ENCODE measurements at places on chromosomes 2 and 18.

- no peaks in the 10 kb centered on the region for H3K27me3 ChIP-seq
- H3K4me3 ChIP-seq: no peak overlapping the region
- no peaks in the 10 kb centered on the region for H3K36me3 ChIP-seq
- H3K27ac ChIP-seq: peak overlapping the region; percentile 46
- peaks cover 21% of the 10 kb centered on the region for H3K4me1 ChIP-seq
Measured at GRCh38 chr18:48993586-48993985, 42.8 kb upstream of the SMAD7 start.

DNA sequence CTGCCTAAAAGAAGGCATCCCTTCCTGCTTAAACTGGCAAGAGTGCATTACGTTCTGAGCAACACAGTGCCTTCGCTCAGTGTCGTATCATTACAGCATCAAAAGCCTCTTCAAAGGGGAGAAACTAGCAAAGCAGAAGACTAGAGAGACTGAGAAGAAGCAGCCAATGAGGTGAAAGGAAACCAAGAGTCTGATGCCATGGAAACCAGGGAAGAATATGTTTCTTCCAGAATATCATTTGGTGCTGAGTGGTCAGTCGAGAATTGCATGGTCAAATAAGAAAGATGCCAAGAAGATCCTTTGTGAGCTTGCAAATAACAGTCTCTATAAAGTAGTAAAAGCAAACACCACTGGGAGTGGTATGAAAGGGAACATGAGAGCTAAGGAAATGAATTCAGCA is 312.1 kb upstream of the CHST9 start:
- no peak for DNase-seq
- no peaks in the 10 kb centered on the region for H3K27me3 ChIP-seq
- no peak overlapping the region for H3K4me3 ChIP-seq

GRCh38 chr2:70954886-70955285 is 19.2 kb downstream of the ATP6V1B1 start:
- no peak overlapping the region for H3K4me3 ChIP-seq
- peaks cover 65% of the 10 kb centered on the region for H3K27me3 ChIP-seq
- H3K4me1 ChIP-seq: no peaks in the 10 kb centered on the region
- H3K36me3 ChIP-seq: no peaks in the 10 kb centered on the region
- no peak for DNase-seq

DNA sequence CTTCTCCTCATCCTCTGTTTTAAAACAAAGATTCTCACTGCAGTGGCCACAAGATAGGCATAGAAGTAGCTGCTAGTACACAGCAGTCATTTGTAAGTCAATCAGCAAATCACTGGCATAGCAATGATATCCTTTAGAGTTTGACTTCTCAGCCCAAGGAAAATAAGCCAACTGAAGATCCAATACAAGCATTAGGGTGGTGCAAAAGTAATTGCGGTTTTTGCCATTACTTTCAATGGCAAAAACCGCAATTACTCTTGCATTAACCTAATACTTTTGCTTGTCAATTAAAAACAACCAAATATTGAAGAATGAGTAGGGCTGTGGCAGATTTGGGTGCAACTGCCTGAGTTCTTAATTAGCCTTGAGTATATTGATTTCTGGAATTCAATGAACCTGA is 2.8 kb downstream of the G6PC2 start:
- DNase-seq: no peak
- no peaks in the 10 kb centered on the region for H3K36me3 ChIP-seq
- no peak overlapping the region for H3K27ac ChIP-seq
- H3K4me1 ChIP-seq: no peaks in the 10 kb centered on the region

DNA sequence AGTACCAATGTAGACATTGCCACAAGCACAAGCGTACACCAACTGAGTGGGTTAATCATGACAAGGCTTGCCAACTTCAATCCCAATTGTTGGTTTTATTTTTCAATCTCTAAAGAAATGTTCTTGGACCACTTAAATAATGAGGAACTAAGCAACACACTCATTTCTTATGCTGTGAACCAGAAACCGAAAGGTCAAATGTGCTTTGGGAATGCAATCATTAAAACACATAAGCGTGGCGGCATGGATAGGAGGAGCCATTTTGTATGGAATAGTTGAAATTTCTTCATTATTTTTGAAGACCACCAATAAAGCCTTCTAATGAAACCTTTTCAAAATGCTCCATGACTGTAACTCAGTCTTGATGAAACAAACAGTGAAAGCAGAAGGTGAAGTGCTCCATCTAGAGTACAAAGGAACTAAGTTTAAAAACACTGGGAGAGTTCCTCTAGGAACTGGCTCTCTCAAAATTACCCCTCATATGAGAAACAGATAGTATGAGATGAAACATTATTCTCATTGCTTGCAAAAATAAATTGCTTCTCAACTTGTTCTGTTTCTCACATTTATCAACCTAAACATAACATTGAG is 113.2 kb upstream of the CHST9 start:
- H3K27ac ChIP-seq: no peak overlapping the region
- no peak overlapping the region for H3K4me3 ChIP-seq
- H3K27me3 ChIP-seq: no peaks in the 10 kb centered on the region
- H3K4me1 ChIP-seq: no peaks in the 10 kb centered on the region

DNA sequence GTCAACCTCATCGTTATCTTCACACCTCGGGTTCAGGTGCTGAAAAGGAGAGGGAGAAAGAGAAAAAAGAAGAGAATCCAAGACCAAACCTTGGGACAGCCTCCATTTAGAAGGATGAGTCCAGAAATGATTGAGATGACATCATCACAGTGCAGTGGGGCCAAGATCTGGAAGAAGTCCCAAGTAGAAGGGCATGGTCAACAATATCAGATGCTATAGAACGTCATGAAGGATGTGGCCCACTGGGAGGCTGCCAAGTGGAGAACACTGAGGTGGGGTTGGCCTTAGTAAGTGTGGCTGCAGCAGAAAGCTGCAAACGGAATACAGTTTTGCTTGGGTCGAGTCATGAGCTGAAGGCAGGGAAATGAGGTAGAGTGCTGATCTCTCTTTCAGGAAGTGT is 91.1 kb upstream of the FZD7 start:
- no peak for DNase-seq
- H3K4me1 ChIP-seq: no peaks in the 10 kb centered on the region
- no peak overlapping the region for H3K27ac ChIP-seq
- H3K36me3 ChIP-seq: no peaks in the 10 kb centered on the region
- H3K27me3 ChIP-seq: no peaks in the 10 kb centered on the region

DNA sequence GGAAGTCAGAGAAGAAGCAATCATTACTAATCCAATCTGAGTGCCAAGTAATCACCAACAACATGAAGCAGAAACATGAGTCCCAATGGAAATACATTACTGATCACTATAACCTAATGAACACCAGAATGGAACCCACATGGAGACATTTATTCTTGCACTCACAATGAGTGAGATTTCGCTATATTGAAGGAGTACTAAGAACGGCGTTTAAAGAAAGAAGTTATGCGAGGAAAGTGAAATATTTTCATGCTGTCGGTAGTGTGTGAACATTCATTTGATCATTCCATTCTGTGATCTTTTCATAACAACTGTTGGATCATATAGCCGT is 181.1 kb downstream of the IRS1 start:
- H3K36me3 ChIP-seq: no peaks in the 10 kb centered on the region
- DNase-seq: no peak
- no peaks in the 10 kb centered on the region for H3K27me3 ChIP-seq
- H3K4me1 ChIP-seq: no peaks in the 10 kb centered on the region
- no peak overlapping the region for H3K27ac ChIP-seq

DNA sequence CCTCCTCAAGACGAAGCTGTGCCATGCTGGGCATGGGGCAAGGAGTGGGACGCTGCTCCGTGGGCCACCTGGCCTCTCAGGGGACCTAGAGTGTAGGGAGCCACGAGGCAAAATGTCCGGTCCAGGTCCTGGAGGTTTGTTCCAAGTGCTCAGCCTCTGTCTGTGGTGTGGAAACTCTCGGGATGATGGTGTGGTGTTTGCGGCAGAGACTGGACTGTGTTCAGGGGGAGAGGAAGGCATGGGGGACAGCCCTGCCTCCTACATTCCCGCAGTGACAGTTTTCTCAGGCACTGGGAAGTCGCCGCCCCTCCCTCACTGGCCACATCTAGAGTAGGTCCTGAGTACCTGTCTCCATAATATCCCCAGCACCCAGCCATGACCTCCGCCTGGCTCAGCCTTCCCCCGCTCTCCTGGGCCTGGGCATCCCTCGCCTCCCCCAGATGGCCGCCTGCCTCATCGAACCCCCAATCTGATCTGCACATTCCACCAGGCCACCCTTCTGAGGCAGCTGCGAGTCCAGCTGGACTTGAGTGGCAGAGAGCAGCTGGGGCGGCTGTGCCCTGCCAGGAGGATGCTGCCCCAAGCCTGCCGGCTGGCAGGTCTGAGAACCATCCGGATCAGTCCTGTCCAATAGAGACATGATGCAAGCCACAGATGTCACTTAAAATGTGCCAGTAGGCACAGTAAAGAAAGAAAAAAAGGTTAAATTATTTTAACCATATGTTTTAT is 6.2 kb downstream of the KCNIP3 start:
- H3K36me3 ChIP-seq: no peaks in the 10 kb centered on the region
- no peak for DNase-seq
- no peaks in the 10 kb centered on the region for H3K27me3 ChIP-seq
- H3K4me3 ChIP-seq: no peak overlapping the region

DNA sequence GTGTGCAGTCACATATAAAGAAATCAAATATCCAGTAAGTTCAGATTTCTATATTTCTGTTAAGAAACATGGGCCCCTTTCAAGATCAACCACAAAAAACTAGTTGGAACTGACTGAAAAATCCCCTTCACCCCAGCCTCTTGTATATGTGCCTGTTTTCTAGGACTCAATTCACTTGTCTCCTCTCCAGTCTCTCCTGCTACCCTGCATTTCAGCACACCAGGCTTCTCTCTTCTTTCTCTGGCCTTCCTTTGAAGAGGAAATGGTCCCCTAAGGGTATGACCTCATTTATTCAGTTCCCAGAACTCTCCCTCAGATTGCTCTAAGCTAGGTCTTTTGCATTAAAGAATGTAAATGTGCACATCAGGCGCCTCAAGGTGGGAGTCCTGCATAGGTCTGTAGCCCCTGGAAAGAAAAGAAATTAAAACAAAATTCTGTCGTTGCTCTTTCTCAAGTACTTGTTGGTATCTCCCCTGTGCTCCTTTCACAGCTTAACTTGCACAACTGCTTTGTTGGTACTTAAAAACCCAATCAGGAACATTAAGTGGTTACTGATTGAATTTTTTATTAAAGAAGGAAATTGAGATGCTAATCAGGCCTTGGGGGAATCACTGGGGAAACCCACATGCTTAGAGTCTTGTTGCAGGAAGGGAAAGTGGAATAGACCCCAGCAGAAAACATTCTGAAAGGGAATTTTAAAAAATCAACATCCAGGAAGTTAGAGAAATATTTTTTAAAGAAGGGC is 278.4 kb downstream of the AGPS start:
- no peak overlapping the region for H3K4me3 ChIP-seq
- no peak for DNase-seq
- no peak overlapping the region for H3K27ac ChIP-seq
- H3K36me3 ChIP-seq: no peaks in the 10 kb centered on the region
- H3K4me1 ChIP-seq: no peaks in the 10 kb centered on the region

- no peak overlapping the region for H3K4me3 ChIP-seq
- H3K27me3 ChIP-seq: no peaks in the 10 kb centered on the region
- H3K27ac ChIP-seq: no peak overlapping the region
- no peak for DNase-seq
Measured at GRCh38 chr2:210049831-210050230, 47.4 kb downstream of the RPE start.

- DNase-seq: peak; percentile 5
- no peak overlapping the region for H3K4me3 ChIP-seq
Measured at GRCh38 chr2:113760400-113760799, 4.0 kb upstream of the SLC35F5 start.

DNA sequence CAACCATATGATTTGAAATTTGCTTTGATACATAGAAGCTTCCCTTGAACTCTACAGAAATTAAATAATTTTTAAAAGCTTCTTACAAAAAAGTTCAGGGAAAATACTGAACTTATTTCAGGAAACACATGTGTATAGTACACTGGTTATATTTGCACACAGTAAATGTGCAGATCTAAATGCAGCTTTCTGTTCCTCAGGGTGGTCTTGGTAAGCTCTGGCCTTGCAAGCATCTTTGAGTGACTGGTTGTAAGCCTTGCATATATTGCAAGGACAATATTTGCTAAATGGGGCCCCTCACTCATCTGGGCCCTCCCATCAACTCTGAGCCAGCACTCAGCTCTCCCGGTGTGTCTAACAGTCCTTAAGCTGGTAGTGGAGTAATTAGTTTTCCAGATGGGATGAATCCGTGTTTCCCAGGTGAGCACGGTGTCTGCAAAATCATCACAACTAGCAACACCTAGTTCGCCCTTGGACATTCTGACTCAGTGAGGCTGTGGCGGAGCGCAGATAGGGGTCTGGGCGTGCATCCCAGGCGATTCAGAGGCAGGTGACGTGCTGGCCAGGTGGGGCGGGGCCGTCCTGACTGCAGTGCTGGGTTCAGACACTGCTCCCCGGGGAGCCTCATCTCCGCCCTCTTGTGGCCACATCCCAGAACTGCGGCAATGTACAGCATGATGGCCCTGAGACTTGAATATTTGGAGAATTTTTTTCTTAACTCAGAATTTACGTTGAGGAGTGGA is 149.6 kb downstream of the MBP start:
- H3K36me3 ChIP-seq: no peaks in the 10 kb centered on the region
- H3K4me3 ChIP-seq: no peak overlapping the region
- DNase-seq: peak; percentile 96
- H3K27ac ChIP-seq: no peak overlapping the region

All from stomach (tissue), 19 donors.